ENCODE measurements at places on chromosomes 13 and 19.

GRCh38 chr19:3774621-3775373, 2.8 kb upstream of the RAX2 start:
- no peak for DNase-seq

- no peak for DNase-seq
Measured at GRCh38 chr13:56893843-56894242, 246.9 kb upstream of the PRR20A start.

DNA sequence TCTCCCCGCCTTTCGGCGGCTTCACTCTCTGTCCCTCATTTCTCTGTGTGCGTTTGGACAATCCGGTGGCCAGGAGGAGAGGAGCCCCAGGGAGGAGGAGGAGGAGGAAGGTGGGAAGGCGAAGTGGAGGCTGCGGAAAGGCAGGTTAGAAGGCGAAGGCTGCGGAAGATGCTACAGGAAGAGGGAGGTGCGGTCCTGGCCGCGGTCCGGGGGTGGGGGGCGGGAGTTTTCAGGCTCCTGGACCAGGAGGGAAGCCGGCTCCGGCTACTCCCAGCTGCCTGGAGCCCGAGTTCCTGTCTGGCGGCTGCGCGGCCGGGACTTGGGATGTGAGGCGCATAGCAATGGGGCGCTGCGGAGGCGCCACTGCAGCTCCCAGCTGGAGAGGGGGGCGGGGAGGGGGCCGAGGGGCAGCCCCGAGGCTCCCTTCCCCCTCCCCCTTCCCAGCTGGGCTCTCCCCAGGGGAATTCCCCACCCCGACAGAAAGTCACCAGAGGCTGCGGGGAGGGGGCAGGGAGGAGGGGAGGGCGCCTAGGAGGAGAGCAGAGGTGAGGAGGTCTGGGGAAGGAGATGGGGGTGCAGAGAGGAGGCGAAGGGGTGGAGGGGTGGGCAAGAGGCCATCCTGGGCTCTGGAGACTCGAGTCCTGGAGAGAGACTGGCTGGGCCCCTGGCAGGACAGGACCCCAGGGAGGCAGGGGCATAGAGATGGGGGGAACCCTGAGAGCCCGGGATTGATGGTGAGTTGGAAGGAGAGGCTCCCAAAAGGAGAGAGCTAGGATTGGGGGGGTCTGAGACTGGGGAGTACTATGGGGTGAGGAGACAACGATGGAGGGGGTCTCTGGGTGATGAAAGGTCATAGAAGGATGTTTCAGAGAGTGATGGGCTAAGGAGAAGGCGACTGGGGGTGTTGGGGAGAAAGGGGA, 2.0 kb downstream of the LRRC4B start:
- no peak for DNase-seq

- DNase-seq = no peak
Measured at GRCh38 chr19:46840498-46840942, 10.1 kb downstream of the AP2S1 start.

DNA sequence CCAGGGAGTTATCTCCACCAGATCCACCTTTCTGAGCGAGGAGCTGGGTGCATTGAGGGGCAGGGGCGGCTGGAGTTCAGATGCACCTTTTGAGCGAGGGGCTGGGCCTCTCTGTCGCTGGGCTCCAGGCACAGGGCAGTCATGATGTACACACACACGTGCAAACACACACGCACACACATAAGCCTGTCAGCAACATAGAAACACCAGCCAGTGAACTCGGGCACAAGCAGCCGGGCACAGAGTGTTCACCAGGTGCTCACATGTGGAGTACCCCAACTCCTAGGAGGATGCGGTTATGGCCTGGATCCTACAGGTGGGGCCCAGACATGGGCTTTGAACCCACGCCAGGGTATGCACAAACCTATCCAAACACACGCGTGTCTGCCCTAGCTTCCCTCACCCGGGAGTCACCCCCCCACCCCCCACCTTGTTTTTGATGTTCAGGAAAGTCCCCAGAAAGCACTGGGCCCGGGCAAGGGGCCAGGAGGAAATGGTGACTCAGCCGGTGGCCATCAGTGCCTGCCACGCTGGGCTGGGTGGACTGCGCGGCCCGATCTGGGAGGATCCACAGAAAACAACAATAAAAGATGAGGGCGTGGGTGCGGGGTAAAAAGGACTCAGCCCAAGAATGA, 13.3 kb downstream of the ARRDC2 start:
- no peak for DNase-seq
